NCI-H510A treated with DMSO at 0.1 percent for 48 hours (cell line): ENCODE measurements at places on chromosomes 16 and 17.

DNA sequence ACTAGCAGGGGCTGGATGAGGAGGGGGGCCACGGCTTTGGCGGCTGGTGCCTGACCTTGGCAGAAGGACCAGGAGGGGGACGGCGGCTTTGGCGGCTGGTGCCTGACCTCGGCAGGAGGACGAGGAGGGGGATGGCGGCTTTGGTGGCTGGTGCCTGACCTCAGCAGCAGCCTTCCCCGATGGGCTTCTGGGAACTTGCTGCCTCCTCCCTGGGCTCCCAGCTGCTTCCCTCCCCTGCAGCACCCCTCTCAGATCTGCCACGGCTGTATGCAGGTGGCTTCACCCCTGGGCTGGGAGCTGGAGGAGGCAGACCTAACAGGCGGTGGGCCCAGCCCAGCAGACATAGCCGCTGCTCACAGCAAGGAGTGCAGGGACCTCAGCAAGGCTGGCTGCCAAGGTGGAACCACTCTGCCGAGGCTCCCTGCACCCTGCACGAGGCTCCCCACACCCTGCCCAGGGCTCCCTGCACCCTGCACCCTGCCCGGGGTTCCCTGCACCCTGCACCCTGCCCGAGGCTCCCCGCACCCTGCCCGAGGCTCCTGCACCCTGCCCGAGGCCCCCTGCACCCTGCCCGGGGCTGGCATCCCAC lies 38.4 kb upstream of the CBFA2T3 start:
- DNase-seq, result no peak

GRCh38 chr16:56577300-56577625 lies 12.1 kb upstream of the MT3 start:
- DNase-seq, result no peak

- DNase-seq, result no peak
These were observed 10.7 kb downstream of the COX4I1 start for GRCh38 chr16:85810097-85810741.

DNA sequence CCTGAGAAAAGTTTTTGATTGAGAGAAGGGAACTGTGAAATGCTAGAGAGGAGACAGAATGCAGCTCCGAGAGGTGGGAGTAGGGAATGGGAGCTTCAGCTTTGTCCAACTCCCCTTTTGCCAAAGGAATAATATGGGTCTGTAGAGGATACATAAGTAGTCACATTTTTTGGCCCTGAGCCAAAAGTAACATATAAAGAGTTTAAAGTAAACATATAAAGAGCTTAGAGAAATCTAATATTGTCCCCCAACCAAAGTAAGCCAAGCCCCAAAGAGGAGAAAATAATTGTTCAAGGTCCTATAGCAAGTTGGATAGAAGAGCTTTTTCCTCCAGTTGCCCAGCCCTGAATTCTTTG lies 215.1 kb downstream of the TMEM114 start:
- DNase-seq, result no peak

DNA sequence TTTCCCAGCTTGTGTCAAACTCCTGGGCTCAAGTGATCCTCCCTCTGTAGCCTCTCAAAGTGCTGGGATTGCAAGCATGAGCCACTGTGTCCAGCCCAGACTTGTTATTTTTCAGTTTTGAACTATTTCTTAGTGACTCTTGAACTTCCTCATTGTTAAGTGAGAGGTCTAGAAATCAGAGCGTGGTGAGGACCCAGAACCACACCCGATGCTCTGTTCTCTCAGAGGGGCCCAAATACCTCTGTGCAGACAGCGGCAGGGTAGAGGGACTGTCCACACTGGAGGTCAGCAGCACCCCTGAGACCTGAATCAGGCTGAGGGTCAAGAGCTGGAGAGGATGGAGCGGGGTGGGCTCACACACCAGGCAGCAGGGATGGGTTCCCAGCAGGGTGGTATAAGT lies 47.7 kb upstream of the MEAK7 start:
- DNase-seq, result no peak

GRCh38 chr17:74850914-74851313 lies 8.8 kb downstream of the GRIN2C start:
- peak; percentile 86 for DNase-seq

DNA sequence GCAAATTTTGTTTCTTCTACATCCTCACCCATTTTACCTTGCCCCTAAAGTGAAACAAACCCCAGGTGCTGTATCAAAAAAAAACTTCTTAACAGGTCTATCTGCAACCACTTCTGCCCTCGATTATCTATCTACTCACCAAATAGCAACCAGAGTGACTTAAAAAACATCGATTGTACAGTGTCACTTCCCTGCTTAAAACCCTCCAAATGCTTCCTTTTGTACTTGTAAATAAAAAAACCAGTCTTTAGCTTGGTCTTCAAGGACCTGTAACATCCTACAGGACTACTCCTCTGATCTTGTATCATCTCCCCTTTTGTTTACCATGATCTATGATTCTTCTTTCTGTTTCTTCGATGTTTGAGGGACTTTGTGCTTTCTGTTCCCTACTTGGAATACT lies 82.7 kb upstream of the CORO6 start:
- DNase-seq, result no peak

GRCh38 chr17:74527081-74527480 lies 4.2 kb downstream of the CD300LB start:
- no peak for DNase-seq

DNA sequence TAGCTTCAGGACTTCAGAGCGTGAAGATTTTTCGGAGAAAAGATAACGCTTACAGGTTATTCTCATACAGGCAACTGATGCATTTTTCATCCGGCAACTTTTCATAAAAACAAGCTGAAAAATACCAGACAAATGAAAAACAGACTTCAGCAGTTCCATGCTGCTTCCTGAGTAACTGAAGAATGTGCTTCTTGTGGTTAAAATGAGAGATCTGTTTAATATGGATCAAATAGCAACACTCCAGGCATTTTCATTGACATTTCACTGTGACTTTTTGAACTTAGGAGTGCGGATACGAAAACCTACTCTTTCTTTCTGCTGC lies 705 bp upstream of the PITPNC1 start:
- no peak for DNase-seq

GRCh38 chr17:38456031-38456815 lies 28.0 kb downstream of the ARHGAP23 start:
- no peak for DNase-seq

DNA sequence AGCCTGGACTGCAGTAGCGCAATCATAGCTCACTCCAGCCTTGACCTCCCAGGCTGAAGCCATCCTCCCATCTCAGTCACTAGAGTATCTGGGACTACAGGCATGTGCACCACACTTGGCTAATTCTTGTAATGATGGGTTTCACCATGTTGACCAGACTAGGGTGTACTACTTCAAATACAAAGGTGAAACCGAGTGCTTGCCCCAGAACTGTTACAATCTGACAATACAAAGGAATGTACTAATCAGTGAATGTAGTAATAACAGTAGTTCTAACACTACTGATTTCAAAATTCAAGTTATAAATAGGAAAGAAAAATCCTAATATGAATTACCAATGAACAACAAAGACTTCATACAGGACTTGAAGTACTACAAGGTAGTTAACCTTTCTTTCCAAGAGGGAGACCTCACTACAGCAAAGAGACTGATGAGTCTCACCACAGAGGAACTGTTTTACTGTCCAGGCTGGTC lies 24.4 kb downstream of the CRK start:
- no peak for DNase-seq

- DNase-seq, result no peak
These were observed 8.0 kb downstream of the ZNF469 start for GRCh38 chr16:88390735-88391134.

- DNase-seq, result no peak
These were observed 10.7 kb downstream of the CHST4 start for GRCh38 chr16:71536752-71537499.

- peak; percentile 95 for DNase-seq
These were observed 1.6 kb upstream of the PPP1R9B start for GRCh38 chr17:50151937-50152547.

DNA sequence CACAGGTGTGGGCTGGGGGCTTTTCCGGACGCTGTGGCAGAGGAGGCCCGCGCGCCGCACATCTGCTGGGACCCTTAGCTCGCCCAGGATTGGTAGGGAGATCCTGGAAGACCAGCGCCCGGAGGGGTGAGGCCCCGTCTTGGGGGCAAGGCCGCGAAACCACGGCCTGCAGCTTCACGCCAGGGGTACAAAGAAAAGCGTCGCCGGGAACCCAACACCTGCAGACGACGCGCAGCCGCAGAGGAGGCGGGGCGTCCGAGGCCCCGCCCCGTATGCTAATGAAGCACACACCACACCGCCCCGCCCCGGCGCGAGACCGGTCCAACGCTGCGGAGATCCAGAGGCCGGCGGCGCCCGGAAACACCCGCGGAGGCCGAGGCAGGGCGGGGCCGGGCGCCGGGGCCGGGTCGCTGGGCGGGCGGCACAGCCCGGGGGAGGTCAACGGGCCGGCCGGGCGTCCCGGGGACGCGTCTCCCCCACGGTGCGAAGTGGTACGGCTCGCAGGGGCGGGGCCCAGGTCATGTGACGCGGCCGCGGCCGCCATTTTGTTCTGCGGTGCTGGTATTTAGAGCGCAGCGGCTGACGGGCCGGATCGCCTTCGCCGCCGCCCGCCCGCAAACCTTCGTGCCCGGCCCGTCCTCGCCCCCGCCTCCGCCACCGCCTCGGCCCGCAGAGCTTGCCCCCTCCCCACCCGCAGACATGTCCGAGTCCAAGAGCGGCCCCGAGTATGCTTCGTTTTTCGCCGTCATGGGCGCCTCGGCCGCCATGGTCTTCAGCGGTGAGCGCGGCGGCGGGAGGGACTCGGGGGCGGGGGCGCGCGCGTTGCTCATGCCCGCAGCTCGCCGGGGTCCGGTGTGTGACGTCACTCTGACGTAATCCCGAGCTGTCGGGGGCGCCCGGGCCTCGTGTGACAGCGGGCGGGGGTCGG lies at the start of gene ATP6V0C:
Gene ATP6V0C (plus strand): TSS at position 548 of the 928 bp plus-strand sequence. CDS start 152 bp downstream, at position 700.
- DNase-seq, result peak; percentile 84
